ENCODE measurements at places on chromosomes 12 and 14. TPM values are rescaled to one million over a fixed set of nuclear protein-coding genes. Genes with fewer than 3 reads are reported as not detected.

The TAS2R7 gene
- not detected for total RNA-seq

The STON2 gene
- 0.85 TPM for total RNA-seq

The SYNE2 gene
- 8.6 TPM for total RNA-seq

The LGR5 gene
- total RNA-seq: 1.7 TPM

The PRH2 gene
- total RNA-seq: not detected

The ZC2HC1C gene
- 0.96 TPM for total RNA-seq

The TAS2R8 gene
- total RNA-seq: not detected

The CYP27B1 gene
- 0.19 TPM for total RNA-seq

The GNPTAB gene
- total RNA-seq: 33.5 TPM

The CMKLR1 gene
- total RNA-seq: under 0.01 TPM

All from regular cardiac myocyte (primary cell).